ELF-1 (cell line): ENCODE measurements at places on chromosomes 5 and 9.

DNA sequence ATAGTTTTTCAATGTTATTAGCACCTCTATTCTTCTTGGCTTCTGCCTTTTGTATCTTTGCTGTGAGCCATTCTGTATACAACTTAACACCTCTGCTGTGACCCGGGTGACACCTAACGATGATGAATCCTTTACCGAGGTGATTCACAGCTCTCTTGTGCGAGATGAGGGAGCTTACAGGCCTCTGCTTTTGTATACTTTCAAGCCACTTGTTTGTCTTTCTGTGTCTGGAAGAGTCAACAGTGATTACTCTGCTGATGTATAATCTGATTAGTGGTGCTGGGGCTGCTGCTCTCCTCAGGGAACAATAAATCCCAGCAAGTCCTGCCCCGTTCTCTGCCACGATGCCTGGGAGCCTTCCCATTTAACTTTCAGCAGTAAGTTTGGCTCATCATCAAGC is 442.9 kb upstream of the SGCD start:
- peak; percentile 4 for DNase-seq

DNA sequence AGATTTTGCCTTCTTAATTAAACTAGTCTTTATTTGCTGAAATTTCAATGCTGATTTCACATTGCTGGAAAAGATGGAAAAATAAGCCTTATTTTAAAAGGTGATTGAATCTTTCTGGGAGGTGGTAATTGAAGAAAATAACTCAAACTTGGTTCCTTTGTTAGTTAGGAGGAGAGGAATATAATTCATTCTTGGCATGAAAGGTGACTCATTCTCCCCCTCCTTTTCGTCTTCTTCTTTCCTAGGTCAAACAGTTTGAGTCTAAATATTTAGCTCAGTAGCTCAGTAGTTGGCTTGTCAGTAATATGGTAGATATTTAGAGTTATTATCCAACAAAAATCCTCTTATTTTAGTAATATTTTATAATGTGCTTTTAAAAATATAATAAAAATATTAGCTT is 353.9 kb upstream of the MEF2C start:
- no peak for DNase-seq

GRCh38 chr5:123091298-123092222 is 2.5 kb downstream of the PRDM6 start:
- no peak for DNase-seq

GRCh38 chr9:127319366-127320114 is 55.0 kb downstream of the GARNL3 start:
- no peak for DNase-seq

GRCh38 chr5:56550227-56550626 is 265.1 kb upstream of the MAP3K1 start:
- no peak for DNase-seq

DNA sequence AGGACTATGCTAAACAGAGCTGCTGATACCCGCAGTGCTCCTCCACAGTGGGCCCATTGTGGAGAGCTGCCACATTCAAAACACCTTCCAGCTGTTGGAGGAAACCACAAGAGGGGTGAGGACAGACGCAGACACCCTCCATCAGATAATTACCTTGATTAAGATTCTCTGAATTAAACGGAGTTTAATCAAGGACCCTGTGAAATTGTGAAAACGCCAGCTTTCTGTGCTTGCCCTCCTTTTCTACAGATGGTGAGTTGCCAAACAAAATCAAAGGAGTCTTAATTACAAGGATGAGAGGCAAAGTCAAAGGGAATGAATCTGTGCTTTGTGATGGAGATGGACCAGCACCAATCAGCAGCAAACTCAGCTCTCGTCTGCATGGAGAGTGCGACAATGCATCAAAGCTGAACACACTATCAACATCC is 596.1 kb downstream of the ELAVL2 start:
- DNase-seq, result peak; percentile 8

- no peak for DNase-seq
Measured at GRCh38 chr9:17528859-17529258, 50.0 kb upstream of the SH3GL2 start.

DNA sequence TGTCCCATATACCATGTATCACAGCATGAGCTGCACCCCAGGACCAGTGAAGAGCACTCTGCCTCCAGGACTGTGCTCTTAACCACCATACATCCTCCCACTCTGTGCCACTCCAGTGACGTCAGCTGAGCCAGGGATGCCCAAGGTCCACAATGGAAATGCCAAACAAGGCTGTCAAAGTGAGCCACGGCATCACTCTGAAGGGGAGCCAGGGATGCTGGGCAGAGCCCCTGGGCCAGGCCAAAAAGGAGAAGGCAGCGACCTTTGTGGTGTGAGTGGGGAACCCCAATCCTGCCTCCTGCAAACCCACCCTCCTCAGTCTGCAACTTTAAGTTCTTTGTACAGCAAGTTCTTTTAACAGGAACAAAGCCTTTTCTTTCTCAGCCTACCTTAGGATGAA is 242.7 kb downstream of the SYK start:
- no peak for DNase-seq
